Activated naive CD4-positive, alpha-beta T cell (primary cell): ENCODE measurements at places on chromosomes 7 and 10.
A peak's percentile ranks its signal among the peaks of the same experiment; 100 is the strongest.

DNA sequence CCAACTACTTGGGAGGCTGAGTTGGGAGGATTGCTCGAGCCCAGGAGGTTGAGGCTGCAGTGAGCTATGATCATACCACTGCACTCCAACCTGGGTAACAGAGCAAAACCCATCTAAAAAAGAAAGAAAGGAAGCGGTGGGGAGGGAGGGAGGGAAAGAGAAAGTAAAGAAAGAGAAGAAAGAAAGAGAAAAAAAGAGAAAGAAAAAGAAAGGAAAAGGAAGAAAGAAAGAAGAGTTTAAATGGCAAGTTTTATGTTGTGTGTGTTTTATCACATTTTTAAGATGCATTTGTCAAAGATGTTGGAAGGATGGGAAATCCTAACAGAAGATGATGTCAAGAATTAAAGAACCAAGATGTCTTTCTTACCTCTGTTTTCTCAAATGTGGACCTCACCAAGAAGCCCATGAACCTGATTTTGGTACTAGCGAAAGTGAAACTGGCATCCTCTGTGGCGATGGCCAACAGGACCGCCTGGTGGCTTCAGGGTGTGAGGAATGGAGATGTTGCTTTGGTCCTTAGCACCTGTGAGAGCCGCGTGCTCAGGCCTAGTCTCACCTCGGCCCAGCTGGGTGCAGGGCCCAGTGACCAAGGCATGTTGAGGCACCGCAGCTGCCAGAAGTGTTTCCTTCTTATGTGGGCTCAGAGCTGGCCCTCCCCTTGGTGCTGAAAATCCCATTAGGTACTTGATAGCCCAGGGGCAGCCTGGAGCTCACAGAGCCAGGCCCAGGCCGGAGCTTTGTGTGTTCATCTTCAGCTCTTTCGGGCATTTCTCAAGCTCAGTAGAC is 9.8 kb downstream of the UCMA start:
- no peak for DNase-seq

DNA sequence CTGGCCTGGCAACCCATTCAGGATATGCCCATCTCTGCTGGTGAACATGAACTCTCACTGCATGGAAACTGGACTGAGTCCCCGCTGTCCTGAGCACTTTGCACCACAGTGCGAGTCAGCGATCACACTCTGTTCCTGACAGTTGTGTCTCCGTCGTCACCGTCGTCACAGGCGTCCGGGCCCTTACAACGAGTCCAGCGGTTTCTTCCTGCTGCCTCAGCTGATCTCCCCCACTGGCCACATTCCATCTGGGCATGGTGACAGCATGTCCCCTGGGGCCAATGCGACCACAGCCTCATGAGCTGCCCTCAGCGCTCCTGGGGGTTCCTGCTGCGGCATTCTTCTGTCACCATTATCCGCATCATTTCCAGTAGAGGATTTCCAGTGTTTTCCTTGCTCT is 76.8 kb upstream of the KLF6 start:
- no peak for DNase-seq

DNA sequence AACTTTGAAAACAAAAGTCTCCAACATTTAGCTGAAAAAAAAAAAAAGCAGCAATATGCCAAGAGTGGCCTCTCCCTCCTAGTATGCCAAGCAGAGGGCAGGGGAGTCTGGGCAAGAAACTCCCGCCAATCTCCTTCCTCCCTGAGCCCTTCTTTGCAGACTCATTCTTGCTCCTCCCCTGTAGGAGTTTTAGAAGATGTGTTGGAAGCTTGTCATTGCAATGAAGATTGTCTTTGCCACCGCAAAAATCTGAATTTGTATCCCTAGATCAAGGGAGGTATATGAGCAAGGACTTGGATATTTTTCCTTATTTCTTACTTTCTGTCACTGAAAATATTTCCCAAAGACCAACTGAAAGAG is 2.6 kb upstream of the TNS3 start:
- no peak for DNase-seq

DNA sequence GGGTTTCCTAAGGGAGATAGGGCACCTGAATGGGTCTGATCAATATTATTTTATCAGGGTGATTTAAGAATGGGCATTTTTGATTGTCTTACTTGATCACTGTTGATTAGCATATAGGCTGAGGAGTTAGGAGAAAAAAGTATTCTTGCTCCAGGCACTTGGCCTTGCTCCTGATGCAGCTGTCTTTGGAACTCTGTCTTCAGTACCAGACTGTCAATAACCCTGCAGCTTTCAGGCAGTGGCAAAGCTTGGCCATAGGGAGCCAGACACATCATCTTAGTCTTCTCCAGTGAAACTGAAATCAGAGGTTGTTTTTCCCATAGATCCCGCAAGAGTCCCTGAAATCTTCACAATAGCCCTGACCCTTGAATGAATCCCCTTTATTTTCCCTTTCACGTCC is 47.2 kb downstream of the EXOC4 start:
- no peak for DNase-seq

- no peak for DNase-seq
Measured at GRCh38 chr7:77913977-77914607, 115.5 kb downstream of the PHTF2 start.

GRCh38 chr7:22378199-22378980 is 21.4 kb upstream of the RAPGEF5 start:
- no peak for DNase-seq

DNA sequence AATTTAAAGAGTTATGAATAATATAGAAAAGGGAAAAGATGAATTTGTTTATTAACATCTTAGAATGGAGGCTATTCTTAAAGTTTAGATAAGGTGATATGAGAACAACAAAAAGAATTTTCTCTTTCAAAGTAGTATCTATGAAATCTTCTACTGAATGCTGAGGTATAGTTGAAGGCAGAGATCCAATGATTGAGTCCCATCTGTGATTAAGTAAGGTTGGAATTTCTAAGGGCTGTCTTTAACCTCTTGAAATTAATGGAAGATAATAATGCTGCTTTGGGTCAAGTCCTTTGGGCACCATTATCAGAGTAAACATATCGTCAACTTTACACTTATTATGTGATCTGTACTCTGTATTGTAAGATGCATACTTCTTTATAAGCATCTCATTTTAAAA is 307.9 kb downstream of the PRKG1 start:
- no peak for DNase-seq

GRCh38 chr10:72563327-72563932 is 62.4 kb downstream of the MICU1 start:
- DNase-seq, result no peak

DNA sequence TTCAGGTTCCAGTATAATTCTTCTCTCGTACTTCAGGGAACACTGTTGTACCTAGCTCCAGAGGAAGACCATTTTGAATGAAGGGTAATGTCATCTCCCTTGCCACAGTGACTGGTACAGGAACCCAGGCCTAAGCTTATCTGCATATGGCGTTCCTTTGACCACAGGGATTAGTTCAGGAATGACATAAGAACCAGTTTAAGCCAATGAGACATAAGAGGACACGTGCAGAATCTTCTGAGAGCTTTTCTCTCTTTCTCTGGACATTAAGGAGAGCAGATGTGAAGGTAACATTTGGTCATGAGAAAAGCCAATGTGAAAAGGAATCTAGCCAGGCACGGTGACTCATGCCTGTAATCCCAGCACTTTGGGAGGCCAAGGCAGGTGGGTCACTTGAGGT is 21.8 kb upstream of the HIBADH start:
- no peak for DNase-seq

DNA sequence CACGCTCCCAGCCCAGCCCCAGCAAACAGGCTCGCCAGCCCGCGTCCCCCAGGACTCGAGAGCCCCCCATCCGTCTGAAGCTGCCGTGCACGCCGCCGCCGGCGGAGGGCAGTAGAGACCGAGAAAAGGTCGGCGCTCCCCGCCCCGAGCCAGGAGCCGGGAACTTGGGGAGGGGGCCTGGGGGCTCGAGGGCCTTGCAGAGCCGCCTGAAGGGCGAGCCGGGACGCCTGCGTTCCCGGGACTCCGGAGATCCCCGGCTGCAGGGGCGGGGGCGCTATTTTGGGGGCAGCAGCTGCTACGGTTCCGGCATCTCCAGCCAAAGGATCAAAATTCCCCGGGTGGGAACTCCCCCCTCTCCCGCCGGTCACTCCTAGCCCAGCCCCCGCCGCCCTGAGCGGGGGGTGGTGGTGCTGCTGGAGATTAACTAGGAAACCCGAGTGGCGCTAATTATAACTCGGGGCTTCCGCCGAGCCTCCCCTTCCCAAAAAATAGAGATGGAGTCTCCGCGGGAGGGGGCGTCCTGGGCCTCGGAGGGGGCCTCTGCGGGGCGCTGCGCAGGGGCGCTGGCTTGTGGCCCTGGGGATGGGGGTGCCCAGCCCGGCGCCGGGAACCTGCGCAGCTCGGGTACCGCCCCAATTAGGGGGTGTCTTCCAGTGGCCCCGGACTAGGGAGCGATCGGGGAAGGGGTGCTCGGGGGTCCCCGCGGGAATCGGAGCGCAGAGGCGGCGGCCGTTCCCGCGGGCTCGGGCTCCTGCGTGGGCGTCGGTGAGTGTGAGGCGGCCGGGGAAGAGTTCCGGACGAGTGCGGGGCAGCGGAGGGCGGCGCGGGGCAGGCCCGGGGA is 608 bp downstream of the ACHE start:
- DNase-seq, result peak; percentile 45

DNA sequence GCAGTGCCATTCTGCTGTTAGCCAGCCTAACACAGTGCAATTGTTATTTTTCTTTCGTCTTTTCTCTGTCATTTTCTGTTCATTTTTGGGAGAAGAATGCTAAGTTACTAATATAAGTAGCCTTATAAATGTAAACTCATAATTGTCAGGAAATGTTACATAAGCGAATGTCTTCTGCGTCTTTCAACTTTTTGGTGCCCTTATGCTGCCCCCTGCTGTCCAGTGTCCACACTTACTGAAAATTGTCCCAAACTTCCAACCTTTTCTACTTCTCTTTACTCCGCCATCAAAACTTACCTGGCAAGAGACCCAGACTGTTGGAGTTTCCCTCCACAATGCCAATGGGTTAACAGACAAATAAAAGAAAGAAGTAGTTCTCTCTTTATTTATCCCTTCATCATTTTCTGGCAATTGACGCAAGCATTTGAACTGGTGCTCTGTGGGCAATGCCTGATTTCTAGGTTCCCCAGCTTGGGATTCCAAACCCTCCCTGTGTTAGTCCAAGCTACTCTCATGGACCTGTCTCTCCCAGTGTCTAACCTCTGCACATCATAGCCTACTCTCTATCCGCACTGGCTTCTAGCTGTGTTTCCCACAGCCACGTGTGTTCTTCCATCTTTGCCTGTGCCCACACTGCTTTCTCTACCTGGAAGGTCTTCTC is 21.0 kb upstream of the EPC1 start:
- peak; percentile 56 for DNase-seq

GRCh38 chr7:36630112-36630650 is 94.1 kb downstream of the AOAH start:
- no peak for DNase-seq

- DNase-seq, result no peak
Measured at GRCh38 chr7:50679218-50680007, 103.3 kb downstream of the GRB10 start.

DNA sequence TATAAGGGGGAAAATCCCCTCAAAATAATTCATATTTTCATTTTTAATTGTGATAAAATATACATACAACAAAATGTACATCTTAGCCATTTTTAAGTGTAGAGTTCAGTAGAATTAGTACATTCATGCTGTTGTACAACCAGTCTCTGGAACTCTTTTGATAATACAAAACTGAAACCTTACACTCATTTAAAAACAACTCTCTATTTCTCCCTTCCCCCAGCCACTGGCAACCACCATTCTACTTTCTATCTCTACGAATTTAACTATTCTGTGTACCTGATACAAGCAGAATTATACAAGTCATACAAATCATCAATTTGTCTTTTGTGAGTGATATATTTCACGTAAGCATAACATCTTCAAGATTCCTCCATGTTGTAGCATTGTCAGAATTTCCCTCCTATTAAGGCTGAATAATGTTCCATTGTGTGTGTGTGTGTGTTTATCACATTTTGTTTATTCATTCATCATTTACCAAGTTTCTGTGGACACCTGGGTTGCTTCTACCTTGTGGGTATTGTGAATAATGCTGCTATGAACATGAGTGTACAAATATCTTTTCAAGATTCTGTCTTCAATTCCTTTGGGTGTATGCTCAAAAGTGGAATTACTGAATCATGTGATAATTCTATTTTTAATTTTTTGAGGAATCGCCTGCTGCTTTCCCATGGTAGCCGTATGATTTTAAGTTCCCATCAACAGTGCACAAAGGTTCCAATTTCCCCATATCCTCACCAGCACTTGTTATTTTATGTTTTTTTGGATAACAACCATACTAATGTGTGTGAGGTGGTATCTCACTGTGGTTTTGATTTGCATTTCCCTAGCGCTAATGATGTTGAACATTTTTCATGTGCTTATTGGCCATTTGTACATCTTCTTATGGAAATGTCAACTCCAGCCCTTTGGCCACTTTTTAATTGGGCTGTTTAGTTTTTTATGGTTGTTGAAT is 4.7 kb upstream of the EBLN1 start:
- DNase-seq, result no peak

- no peak for DNase-seq
Measured at GRCh38 chr7:132572526-132572925, 3.7 kb downstream of the PLXNA4 start.

DNA sequence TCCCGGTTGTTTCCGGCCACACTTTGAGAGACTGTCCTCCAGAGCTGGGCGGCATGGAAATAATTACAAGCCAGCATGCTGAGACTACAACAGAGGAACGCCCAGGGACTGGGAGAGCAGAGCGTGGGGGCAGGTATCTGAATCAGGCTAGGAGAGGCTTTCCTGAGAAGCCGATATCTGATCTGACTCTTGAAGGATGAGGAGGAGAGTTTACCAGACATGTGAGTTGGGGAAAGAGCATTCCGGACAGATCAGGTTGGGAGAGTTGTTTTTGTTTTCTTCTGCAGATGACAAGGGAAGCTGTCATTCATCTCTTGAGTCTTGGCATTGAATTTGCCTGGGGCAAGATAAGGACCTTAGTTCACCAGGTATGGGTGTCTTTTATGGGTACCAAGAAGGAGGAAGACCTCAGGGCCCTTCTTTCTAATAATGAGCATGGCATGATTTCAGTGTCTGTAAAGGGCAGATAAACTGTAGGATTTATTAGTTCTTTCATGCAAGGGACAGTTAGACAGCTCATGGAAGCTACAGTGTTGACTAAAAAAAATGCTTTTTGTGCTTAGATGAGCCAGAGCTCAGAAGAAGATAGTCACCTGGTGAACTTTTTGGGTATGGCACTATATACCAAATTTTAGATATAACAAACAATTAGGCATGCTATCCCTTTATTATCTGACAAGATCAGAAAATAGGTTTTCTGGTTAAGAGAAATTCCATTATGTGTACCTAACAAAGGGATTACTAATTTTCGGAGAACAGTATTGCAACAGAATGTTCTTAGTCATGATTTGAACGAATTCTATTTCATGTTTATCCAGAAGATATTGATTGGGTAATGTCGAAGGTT is 36.2 kb downstream of the WBP1L start:
- DNase-seq, result no peak

GRCh38 chr10:78260680-78261079 is 227.0 kb downstream of the RPS24 start:
- no peak for DNase-seq

- no peak for DNase-seq
Measured at GRCh38 chr7:145557805-145558204, 558.8 kb upstream of the CNTNAP2 start.

- DNase-seq, result no peak
Measured at GRCh38 chr7:66047426-66047825, 28.2 kb upstream of the ASL start.
